Fibroblast of villous mesenchyme (primary cell): ENCODE measurements at places on chromosomes 3 and 15. TPM values are rescaled to one million over a fixed set of nuclear protein-coding genes. Genes with fewer than 3 reads are reported as not detected.

Gene GNAT1
- not detected in 2 replicates for total RNA-seq

- DNase-seq, result no peak
Measured at GRCh38 chr15:97521381-97522285, 438.9 kb upstream of the ARRDC4 start.

GRCh38 chr3:110806924-110807323, 264.7 kb upstream of the NECTIN3 start:
- DNase-seq, result peak; percentile 47

- peak; percentile 34 for DNase-seq
Measured at GRCh38 chr15:22735781-22736180, 50.7 kb upstream of the NIPA1 start.
